A549 treated with Mapracorat at 1 μM for 4 hours (cell line): ENCODE measurements at places on chromosomes 2 and 18. TPM values are rescaled to one million over a fixed set of nuclear protein-coding genes. Genes with fewer than 3 reads are reported as not detected.

The UGT1A1 gene
- 0.39 to 0.78 TPM (median 0.60 TPM) in 5 replicates for total RNA-seq

The UGT1A4 gene
- 0.07 to 0.12 TPM in 2 of 5 replicates, not detected in the others for total RNA-seq

The SMYD5 gene
- total RNA-seq = 51.4 to 58.3 TPM (median 55.7 TPM) in 5 replicates

The IL36G gene
- not detected in 5 replicates for total RNA-seq

The TUBB8B gene
- total RNA-seq = 0.18 TPM in 1 of 5 replicates, not detected in the others

The KCNE4 gene
- total RNA-seq = 0.43 to 0.56 TPM (median 0.50 TPM) in 5 replicates

The GDF7 gene
- 0.02 to 0.13 TPM (median 0.09 TPM) in 5 replicates for total RNA-seq

The AQP12A gene
- total RNA-seq = not detected in 5 replicates

The ID2 gene
- total RNA-seq = 72.4 to 114 TPM (median 94.7 TPM) in 5 replicates

The AGXT gene
- not detected in 5 replicates for total RNA-seq

The M1AP gene
- total RNA-seq = not detected in 5 replicates

The UGT1A3 gene
- 0.10 to 0.31 TPM (median 0.26 TPM) in 3 of 5 replicates, not detected in the others for total RNA-seq

The SERPINB7 gene
- total RNA-seq = 1.7 to 2.5 TPM (median 2.3 TPM) in 5 replicates

The PAX8 gene
- 0.50 to 1.3 TPM (median 0.80 TPM) in 5 replicates for total RNA-seq

The ANKRD62 gene
- total RNA-seq = not detected in 5 replicates

The STAMBP gene
- 47.6 to 51.1 TPM (median 49.3 TPM) in 5 replicates for total RNA-seq

The SULT1C2 gene
- 0.38 to 0.59 TPM (median 0.55 TPM) in 5 replicates for total RNA-seq
